ENCODE measurements at places on chromosomes 12 and 14.

GRCh38 chr12:68056300-68056699, 67.1 kb downstream of the IFNG-AS1 start:
- no peak for DNase-seq

- no peak for DNase-seq
Observed at GRCh38 chr14:95432144-95433093, 84.0 kb downstream of the SYNE3 start.

DNA sequence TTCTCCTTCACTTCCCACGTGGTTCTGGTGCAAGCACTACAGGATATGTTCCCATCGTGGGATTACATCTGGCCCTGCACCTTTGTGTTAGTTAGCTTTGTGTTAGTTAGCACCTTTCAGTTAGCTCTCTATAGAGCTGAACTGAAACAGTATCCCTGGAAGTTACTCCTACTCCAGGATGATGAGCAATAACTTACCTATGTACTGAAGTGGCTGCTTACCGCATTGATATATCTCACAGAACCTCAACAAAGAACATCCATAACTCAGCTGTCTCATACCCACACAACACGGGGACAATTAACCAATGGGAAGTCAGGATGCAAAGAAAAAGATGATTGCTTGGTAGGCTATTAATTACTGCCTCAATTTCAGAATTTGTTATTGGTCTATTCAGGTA, 146.6 kb downstream of the ASCL4 start:
- DNase-seq: no peak

GRCh38 chr12:112165624-112166023, 40.3 kb downstream of the TRAFD1 start:
- DNase-seq: no peak

GRCh38 chr12:65182012-65182739, 12.8 kb downstream of the LEMD3 start:
- DNase-seq: no peak
